ENCODE measurements at places on chromosomes 1 and 21. TPM values are rescaled to one million over a fixed set of nuclear protein-coding genes. Genes with fewer than 3 reads are reported as not detected.

Gene KCNJ15
- total RNA-seq, result 0.31 TPM

Gene EPHA8
- under 0.01 TPM for total RNA-seq

Gene OR2L13
- not detected for total RNA-seq

Gene MPZ
- total RNA-seq, result 2.5 TPM

Gene KIF26B
- 4.3 TPM for total RNA-seq

Gene NEGR1
- 0.33 TPM for total RNA-seq

Gene PROK1
- not detected for total RNA-seq

Gene FAM229A
- 1.1 TPM for total RNA-seq

Gene LRIG2
- total RNA-seq, result 13.1 TPM

Gene HUNK
- total RNA-seq, result 0.33 TPM

Gene NRAS
- 46.5 TPM for total RNA-seq

Gene LINGO4
- total RNA-seq, result not detected

Gene S100A7
- not detected for total RNA-seq

Gene RCSD1
- total RNA-seq, result not detected

Gene WNT9A
- not detected for total RNA-seq

Gene RNF19B
- total RNA-seq, result 42.5 TPM

Gene AP4B1
- total RNA-seq, result 15.8 TPM

Gene PIAS3
- total RNA-seq, result 9.5 TPM

Gene TESK2
- 18.4 TPM for total RNA-seq

Gene ASCL5
- total RNA-seq, result not detected

Gene AKNAD1
- total RNA-seq, result not detected

Gene PPP1R15B
- total RNA-seq, result 26.0 TPM

Gene SRM
- total RNA-seq, result 34.2 TPM
